Immature natural killer cell (primary cell): ENCODE measurements at places on chromosomes 1 and 21.

GRCh38 chr1:66764994-66765578, 12.8 kb downstream of the DYNLT5 start:
- DNase-seq: peak; percentile 10

DNA sequence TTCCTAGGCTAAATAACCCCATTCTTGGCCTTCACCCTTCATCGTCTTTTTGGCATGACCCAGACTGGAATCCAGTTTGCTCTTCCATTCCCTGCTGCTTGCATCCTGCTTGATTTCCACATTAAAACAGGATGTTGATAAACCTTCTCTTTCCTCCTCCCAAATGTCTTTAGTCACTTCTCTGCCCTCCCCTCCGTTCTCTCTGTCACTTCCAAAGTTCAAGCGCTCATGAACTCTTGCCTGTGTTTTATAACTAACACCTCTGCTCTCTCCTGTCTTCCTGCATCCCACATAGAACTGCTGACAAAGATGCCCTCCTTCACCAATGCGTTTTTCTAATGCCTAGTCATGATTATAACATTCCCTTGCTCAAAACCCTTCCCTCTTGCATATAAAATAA, 65.6 kb upstream of the SLC44A3 start:
- DNase-seq: no peak

GRCh38 chr1:21355956-21356355, 65.7 kb upstream of the ECE1 start:
- no peak for DNase-seq

DNA sequence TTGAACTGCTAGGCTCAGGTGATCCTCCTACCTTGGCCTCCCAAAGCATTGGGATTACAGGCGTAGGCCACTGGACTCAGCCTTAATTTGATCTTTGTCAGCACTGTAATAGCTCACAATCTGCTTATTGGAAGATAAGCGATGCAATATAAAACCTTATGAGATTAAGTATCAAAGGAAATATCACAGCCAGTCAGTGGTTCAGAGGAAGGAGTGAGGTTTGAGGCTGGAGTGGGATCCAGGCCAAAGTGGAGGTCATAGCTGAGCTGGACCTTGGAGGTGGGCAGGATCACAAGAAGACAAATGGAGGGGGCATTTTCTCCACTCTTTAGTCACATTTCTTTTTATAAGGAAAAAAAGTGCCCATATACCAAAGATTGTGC, 228.5 kb downstream of the RHOU start:
- no peak for DNase-seq

DNA sequence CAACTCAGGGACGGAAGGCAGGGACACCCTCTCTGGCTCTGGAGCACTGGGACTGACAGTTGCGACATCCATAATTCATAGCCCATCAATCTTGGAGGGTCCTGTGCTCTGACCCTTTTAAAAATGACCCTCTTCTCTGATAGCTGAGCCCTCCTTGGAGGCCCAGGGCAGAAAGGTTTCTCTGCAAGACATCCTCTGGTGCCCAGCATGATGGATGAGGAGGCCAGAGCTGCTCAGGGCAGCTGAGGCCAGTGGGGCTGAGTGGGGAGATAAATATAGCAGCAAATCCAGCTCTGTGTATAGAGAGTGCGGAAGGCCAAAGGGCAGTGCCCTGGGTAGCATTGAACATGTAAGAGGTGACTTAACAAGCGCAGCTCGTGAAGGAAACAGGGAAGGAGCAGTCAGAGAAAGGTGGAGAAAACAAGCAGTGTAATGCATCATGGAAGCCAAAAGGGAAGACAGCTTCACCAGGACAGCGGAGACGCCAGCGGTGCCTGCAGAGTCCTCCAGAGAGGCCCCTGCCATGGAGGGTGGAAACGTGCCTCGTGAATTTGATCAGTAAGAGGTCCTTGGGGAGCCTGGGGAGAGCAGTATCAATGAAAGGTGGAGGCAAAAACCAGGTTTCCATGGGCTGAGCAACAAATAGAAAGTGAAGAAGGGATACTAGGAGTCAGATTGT, 50.4 kb upstream of the FMOD start:
- no peak for DNase-seq

DNA sequence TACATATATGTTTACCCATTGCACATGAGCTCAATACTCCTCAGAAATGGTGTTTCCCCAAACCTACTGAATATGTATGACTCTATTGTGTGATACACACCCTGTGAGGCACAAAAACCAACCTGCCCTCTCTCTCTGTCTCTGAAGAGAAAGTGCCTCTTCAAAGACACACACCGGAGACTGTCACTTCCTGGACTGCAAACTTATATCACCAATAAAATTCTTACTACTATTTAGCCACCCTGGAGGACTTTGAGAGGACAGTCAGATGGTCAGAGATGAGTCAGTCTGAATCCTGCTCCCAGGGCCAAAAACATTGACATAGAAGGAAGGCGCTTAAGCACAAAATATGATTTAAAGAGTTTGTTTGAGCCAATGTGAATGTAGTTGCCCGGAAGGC, 110.4 kb downstream of the PPIAL4G start:
- peak; percentile 41 for DNase-seq

DNA sequence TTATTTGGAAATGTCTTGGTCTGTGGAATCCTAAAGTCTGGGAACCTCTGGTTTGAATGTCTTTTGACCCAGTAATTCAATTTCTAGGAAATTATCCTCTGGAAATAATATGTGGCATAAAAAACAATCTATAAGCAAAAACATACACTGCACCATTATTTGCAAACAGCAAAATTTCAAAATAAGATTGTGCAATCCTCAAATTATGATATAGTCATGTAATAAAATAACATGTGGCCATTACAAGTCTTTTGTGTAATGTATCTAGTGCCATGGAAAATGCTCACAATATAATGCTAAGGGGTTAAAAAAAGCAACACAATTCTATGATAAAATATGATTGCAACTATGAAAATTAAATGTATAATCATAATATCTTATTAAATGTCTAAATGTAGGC, 312.9 kb upstream of the RUNX1 start:
- DNase-seq: no peak

DNA sequence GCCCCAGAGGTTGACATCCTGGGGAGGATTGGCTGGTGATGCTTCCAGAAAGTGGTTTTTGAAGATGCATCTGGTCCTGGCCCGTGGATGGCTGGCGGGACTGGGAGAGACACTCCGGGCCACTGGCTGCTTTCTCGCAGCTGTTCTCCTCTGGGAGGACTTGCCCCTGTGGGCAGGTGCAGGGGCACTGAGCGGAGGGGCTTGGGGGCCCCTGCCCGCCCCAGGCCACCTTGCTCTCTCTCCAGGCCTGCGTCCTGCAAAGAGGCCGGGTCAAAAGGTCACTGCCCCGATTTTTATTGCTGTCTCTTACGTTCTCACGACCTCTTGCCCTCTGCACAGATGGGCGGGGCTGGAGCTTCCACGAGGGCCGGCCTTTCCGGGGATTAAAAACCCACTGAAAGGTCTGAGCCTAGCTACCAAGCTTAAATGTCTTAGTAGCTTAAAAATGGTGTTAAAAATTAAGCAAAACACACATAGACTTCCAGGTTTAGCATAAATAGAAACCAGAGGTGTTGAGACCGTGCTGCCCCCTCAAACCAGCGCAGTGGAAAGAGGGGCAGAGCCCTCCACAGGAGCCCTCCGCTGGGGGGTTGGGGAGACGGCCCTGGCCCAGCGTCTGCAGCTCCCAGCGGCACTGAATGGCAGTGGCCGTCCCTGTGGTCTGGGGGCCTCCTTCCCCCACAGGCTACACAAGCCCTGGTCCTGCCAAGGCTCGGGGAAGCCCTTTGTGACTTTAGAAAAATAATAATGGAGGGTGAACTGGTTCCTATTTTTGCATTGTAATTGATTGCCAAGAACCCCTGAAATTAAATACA, 43.9 kb downstream of the SKI start:
- DNase-seq: no peak

DNA sequence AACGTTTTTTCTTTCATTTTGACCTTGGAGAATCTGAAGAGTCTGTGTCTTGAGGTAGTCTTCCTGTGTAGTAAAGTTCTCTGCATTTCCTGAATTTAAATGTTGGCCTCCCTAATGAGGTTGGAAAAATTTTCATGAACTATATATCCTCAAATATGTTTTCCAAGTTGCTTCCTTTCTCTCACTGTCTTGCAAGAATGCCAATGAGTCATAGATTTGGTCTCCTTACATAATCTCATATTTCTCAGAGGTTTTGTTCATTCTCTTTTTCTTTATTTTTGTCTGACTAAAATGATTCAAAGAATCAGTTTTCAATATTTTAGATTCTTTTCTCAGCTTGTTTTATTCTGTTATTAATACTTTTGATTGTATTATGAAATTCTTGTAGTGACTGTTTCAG, 87.6 kb downstream of the DRAM2 start:
- DNase-seq: no peak

DNA sequence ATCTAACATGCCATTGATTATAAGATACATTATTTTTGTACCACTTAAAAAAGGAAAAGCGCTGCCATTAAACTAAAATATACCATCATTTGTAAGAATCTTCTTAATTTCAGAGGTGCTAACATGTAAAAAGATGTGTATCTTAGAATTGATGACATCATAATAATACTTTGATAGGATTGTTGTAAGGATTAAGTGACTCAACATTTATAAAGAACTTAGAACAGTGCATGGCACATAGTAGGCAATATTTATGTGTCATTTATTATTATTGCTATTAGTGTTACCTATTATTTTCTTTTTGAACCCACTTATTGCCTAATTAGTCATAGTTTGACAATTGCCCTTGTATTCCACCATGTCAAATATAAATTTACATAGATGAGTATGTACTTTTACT, 21.8 kb downstream of the HIPK1 start:
- no peak for DNase-seq

DNA sequence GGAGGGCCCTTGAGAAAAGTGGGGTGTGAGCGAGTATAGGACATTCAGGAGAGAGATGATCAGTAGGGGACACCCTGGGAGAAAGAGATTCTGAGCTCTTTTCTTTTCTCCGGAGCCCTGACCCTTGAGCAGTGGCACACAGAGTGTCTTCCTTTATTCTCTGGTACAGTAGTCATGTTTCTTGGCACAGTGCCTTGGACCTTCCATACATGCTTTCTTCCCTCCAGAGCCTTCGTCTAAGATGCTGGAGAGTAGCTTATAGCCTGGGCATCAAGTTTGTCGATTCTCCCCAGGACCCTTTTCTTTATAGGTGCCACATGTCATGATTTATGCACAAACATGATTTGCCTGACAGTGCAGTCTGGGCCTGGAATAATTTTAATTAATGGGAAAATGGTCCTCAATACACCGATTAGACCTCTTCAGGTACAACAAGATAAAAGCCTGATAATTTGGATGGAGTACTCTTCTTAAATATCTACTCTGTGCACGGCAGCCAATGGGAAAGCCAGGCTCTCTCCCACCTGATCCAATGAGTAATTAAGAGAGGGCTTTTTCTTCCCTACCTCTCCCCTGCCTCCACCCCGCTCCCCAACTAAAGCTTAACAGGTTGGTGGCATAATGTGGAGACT, at the start of gene TBX19:
TBX19 (plus strand) TSS at position 582 of the 632 bp plus-strand sequence. CDS start 214 bp downstream, outside the sequence.
- DNase-seq: no peak

DNA sequence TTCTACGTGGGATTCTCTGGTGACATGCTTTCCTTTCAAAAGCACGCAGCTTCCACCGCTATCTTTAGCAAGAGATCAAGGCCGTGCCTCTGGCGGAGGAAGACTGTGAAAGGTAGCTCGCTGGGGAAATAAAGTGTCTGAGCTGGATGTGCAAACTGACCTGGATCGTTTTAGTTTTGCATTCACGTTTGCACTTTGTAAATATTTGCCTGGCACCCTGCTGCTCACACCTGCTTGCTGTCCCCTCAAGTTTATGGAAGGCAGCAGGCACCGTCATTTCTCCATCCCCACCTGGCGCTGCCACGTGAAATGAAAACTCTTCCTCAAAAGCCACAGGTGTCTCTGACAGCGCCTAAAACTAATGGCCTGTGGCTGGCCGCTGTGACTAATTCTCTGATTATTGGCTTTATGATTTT, 44.0 kb upstream of the TARDBP start:
- no peak for DNase-seq

DNA sequence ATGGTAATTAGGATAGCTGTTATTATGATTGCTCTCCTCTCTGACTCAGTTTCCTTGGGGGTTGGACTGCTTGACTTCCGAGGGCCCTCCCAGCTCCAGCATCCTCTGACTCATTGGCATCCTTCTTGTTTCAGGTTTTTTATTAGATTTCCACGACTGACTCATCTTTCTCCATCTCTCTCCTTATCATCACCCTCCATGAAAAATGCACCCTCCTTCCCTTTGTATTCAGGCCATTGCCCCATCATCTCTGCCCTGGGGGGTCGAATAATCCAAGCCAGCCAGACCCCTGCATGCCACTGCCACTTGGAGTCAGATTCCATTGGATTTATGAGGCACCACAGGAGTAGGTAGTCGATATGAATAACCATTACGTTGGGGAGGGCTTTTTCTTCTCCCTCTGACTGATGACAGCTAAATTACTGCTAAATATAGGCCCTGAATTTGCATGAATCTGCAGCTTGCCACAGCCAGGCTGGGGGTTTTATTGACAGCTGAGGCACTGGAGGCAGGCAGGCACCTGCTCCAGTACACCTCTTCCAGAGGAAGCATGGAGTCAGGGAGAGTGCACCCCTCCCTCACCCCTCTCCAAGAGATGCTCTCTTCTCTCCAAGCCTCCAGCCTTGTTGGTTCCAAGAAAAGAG, 91.7 kb downstream of the C1orf94 start:
- no peak for DNase-seq

- no peak for DNase-seq
These were observed 3.3 kb upstream of the S100A3 start for GRCh38 chr1:153552335-153552734.

- no peak for DNase-seq
These were observed 111.9 kb downstream of the ZBTB18 start for GRCh38 chr1:244162786-244163530.

- DNase-seq: peak; percentile 11
These were observed 9.0 kb upstream of the PLCH2 start for GRCh38 chr1:2466958-2467554.

DNA sequence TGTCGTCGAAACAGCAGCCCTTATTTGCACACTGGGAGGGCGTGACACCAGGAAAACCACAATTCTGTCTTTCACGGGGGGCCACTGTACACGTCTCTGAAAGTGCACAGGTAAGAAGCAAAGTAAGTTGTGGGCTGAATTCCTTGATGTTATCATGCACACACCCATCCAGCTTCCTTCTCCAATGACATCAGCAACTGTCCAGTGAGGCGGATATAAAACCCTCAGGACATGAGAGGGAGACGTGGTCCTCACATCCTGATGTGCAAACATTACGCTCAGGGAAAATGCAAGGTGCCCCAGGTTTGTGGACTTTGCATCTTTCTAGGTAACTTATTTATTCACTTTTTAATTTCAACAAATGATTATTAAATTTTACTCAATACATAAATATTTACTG, 3.0 kb downstream of the TFF1 start:
- DNase-seq: no peak

GRCh38 chr1:206489980-206490770, 17.2 kb upstream of the RASSF5 start:
- peak; percentile 61 for DNase-seq
